Fibroblast of the conjunctiva (primary cell): ENCODE measurements at places on chromosomes 7 and 10.

DNA sequence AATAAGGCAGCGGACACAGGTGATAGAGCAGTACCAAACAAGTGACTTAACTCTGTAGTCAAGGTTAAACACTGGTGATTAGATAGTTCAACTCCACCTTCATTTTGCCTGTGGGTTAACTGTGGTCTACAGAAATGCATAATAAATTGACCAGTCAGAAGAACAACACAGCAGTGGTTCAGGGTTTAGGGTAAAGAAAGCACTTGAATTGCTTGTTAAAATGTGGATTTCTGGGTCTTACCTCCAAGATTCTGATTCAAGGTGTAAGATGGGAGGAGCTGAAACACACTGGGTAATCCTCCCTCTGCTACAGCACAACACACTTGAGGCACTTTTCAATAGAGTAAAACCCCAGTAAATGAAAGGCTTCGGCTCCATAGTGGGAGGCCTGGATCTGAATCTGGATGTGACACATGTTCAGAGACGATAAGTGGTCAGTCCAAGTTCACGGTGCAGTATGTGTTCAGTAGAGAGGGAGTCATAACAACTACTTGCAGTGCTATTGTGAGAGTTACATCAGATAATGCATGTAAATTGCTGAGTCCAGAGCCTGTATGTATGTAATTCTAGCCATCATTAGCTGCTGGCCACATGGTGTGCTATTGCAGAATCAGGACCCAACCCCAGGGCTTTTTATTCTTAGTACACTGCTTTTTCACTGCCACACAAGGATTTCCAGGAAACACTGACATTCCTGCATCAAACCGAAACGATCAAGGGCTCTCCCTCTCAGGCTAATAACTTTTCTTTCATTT lies 141.7 kb downstream of the SORCS1 start:
- DNase-seq: no peak

DNA sequence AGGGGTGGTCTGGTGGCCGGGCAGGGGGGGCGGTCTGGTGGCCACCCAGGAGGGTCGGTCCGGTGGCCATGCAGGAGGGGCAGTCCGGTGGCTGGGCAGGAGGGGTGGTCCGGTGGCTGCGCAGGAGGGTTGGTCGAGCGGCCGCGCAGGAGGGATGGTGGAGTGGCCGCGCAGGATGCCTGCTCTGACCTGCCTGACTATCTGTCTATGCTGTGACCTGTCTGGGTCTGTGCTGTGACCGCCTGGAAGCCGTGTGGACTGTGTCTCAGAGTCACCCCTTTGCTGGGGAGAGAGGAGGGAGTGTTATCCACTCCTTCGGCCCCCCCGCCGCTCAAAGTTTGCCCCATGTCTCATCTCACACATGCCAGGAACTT lies 113.2 kb downstream of the ACTR3B start:
- no peak for DNase-seq

DNA sequence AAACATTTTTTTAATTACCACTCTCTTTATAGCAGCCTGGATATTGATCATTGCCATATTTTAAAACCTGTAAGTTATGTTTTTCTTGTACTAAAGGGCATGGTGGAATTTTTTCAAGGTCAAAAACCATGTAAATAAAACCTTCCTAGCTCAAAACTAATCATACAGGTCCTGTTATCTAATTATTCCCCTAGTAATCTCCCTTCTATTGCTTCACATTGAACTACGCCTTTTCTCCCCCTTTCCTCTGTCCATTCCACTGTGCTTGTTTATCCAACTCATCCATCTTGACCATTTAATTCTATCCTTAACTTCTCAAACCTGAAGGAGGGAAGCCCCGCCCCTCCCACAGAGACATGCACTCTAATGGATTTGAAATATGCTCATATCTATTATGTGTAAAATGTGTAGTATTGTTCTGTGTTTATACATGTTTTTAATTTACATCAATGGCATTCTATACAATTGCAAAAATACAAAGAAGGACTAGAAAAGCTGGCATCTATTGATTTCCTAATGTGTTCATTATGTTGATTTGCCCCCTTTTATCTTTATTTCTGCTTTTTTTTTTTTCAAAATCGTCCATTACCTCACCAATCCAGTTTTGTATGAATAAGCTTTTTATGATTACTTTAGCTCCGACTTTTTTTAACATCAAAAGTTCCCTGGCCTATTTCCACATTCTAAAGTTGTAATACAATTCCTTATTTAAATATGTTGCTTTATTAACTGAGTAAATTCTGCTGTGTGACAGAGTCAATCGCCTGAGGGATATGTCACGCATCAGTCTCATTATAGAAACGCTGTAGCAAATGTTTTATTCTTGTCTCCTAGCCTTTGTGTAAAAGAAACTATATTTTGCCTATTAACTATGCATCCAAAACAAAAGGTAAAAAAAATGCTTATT lies 61.0 kb downstream of the MET start:
- DNase-seq: no peak

DNA sequence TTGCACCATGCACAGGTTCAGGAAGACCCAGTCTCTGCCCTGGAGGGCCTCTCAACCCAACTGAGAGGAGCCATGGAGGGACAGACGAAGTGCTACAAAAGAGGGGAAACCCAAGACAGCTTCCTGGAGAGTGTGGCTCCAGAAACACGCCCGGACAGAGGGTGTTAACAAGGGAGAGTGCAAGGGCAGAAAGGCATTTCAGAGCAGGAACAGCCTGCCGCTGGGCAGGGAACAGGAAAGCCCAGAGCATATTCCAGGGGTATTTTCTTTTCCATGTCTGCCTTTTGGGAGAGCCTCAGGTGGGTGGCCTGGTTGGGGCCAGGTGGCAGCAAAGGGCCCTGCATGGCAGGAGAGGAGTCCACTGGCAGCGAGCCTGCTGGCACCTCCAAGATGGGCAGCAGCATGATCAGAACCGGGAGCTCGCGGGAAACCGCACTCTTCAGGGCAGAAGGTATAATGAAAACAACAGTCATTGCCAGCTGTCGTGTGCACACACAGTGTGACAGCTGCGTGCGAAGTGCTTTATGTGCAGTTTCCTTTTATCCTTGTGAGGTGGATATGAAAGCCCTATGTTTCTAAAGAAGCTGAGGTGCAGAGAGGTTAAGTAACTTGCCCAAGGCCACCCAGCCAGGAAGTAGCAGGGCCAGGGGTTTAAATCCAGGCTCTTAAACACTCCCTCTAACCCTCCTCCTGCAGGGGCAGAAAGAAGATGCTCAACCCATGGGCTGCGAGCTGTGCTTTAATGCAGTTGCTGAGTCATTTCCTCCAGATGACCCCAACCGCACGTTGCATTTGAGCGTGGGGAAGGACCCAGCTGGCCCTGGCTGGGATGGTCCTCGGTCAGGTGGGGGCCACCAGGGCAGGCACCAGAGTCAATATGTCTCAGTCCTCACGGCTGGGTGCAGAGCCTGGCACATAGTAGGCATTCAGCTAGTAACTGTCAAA lies 128.6 kb downstream of the OAT start:
- DNase-seq: no peak

GRCh38 chr10:6045314-6045848 lies 16.8 kb downstream of the IL2RA start:
- DNase-seq: no peak

- no peak for DNase-seq
Observed at GRCh38 chr10:37434091-37434490, 308.7 kb downstream of the ANKRD30A start.

- no peak for DNase-seq
Observed at GRCh38 chr7:128219636-128220035, 21.4 kb upstream of the LEP start.

GRCh38 chr7:75967487-75967997 lies 26.9 kb downstream of the TMEM120A start:
- DNase-seq: no peak

DNA sequence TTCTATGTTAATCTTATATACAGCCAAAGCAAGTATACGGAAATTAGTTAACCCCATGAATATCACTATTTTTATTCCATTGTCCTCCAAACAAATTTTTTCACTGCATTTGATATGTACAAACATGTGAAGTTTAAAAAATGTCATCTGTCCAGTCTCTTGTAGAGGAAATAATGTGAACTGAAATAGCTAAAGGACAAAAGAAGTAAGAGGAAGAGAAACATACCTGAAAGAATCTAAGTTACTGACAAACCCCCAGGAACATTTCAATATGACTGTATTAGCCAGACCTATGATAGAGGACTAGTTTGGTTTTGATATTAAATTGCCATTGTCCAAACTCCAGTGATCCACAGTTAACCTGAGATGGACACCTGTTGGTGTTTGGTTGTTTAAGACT lies 80.6 kb downstream of the NRCAM start:
- DNase-seq: no peak

GRCh38 chr10:70617798-70618568 lies 15.4 kb upstream of the PRF1 start:
- DNase-seq: no peak

- DNase-seq: no peak
Observed at GRCh38 chr10:12403119-12403518, 53.8 kb downstream of the CAMK1D start.

GRCh38 chr7:75045881-75046280 lies 27.7 kb downstream of the RCC1L start:
- DNase-seq: no peak

DNA sequence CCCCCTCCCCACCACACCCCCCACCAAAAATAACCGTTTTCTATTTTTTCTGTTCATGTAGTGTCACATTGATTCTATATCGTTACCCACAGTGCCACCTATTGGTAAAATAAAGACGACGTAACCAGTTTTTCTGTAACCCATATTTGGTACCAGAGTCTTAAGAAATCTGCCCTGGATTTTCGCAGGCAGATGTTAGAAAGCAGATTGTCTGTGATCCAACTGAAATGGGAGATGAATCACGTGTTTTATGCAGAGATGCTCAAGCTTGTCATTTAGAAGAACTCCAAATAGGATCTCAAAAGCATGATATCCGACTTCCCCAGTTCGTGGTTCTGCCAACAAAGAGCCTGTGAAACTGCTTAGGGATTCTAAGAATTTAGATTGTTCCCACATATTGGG lies 261.1 kb upstream of the CSTF2T start:
- peak; percentile 47 for DNase-seq

DNA sequence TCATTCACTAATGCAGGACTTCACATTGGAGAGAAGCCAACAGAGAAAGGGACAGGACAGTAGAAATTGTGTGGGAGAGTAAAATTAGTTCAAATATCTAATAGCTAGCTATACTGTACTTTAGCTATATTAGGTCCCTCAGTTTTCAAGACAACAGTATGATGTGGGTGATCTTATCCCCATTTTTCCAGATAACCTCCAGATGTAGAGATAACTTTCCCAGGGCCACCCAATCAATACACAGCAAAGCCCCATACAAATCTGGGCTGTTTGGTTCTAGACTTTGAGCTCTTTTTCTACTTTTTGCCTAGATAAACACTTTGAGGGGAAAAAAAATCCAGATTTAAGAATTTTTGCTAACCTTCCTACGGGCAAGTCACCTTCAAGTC lies 482 bp upstream of the CLDN12 start:
- no peak for DNase-seq

DNA sequence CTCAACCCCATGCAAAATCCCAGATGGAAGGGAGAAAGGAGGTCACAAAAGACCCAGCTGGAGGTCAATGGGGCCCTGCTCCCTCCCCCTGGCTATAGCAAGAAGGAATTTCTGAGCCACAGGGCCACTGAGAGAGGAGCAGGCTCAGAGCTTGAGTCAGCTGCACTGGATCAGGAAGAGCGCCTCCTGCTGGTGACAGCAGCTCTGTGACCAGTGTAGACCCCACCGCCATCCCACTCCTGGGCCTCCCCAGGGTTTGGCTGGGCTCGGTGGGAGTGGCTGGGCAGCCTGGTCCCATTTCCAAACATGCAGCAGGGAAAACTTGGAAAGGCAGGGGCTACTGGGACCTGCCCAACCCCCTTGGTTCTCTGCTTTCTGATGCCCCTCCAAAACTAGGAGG lies 31.5 kb upstream of the PRLHR start:
- no peak for DNase-seq

DNA sequence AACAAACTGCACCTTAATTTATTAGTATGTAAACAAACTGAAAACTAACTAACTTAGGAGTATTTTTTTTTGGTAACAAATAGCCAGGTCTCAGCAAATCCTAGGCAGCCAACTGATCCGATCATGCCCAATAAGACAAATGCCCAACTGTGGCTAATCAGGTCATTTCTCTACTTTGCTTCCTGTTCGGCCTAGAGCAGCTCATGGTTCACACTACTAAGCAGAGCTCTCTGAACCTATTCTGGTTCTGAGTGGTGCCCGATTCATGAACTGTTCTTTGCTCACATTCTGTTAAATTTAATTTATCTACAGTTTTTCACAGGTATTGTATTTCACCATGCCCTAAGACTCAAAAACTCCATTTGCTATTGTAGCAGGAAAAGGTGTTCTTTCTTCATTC lies 55.1 kb downstream of the CCDC3 start:
- no peak for DNase-seq

DNA sequence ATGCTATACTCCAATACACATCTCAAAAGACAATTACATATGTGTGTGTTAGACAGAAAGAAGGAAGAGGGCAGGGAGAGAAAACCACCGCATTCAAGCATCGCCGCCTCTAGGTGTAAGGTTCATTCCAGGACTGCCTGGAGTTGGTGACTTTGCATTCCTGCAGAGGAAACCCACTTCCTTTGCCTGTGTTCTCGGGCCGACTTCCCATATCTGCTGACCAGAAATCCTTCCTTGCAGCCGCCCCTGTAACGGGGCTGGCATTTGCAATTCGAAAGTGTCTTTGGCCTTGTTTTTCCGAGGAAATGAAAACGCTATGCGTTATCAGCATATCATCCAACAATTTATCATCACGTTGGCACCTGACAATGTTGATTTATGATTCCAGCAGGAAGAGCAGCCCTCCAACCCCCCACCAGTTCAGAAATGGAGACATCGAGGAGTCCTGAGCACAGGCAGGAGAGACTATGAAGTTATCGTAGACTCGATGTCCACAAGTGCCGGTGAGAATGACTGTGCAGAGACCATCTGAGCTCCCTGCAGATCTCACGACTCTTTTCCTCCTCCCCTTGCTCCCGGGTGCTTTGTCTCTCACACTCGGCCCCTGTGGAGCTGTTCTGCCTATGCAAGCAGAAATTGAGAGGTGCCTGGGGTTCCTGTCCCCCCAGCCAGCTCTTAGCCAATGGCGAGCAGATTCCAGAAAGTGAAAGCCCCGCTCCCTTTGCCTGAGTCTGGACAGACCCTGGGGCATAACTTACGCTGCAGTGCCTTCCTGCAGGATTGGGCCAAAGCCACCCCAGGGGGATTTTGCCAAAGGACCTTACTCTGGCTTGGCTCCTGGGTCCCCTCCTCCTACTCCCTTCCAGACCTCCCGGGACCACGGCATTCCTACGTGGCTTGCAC lies 68.9 kb upstream of the FOXK1 start:
- DNase-seq: no peak

GRCh38 chr10:69703766-69704630 lies 74.0 kb downstream of the FAM241B start:
- DNase-seq: peak; percentile 72

DNA sequence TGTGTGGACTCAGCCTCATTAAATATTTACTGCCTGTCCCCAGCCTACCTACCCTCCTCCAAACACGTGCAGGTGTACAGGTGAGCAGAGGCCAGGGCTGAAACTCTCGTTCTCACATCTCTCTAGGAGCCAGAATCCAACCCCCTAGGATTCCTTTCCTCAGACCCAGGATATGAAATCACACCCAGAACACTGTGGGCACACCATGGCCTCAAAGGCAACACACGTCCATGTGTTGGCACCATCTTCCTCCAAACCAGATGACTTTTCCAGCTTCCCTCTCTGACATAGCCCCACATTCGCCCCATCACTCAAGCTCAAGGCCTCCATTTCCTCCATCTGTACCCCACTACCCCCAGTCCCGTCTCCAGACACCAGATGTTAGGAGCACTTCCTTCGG lies 51.8 kb upstream of the DUSP5 start:
- no peak for DNase-seq

- no peak for DNase-seq
Observed at GRCh38 chr7:155256761-155257481, 40.8 kb upstream of the INSIG1 start.
